ENCODE measurements at places on chromosomes 6 and 20.

GRCh38 chr20:63092660-63093215 is 86.0 kb upstream of the BHLHE23 start:
- DNase-seq = no peak

DNA sequence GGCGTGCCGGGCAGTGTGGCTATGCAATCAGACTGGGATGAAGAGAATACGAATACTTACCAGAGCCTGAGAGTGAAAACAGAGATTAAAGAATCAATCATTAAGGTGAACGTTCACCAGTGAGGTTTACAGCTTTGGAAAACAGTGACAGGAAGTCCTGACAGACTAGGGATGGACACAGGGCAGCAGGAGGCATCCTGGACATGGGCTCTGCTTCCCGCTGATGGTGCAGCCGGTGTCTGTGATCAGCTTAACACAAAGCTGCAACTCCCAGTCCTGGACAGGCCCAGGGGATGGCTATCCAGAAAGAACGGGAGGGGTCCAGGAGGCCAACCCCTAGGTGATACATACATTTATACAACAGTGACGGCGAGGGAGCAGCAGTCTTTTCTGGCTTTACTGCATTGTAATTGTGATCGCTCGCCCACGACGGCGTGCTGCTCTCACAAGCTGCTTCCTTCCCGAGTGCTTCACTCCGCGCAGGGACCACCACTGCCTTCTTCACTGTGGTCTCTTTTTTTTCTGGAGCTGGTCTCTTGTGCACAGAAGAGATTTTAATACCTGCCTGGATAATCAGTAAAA is 20.7 kb downstream of the DIDO1 start:
- DNase-seq = no peak

DNA sequence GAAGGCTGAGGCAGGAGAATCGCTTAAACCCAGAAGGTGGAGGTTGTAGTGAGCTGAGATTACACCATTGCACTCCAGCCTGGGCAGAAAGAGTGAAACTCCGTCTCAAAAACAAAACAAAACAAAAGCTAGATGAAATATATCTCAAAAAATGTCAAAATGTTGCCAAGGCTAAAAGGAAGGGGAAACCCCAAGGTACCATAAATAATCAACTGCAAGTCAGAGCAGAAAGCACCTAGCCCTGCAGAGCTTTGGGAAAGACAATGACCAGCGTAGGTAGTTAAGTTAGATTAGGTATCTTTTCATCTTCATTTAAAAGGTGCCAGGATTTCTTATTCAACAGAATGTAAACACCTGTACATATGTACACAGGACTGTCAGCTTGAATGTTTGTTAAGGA is 33.0 kb downstream of the AKIRIN2 start:
- no peak for DNase-seq

- DNase-seq = no peak
Measured at GRCh38 chr6:71342772-71343171, 54.2 kb downstream of the OGFRL1 start.

GRCh38 chr6:111477481-111477938 is 5.5 kb downstream of the REV3L start:
- no peak for DNase-seq

- DNase-seq = no peak
Measured at GRCh38 chr6:151230277-151230577, 9.5 kb upstream of the AKAP12 start.

GRCh38 chr20:57671662-57672061 is 38.2 kb downstream of the PMEPA1 start:
- DNase-seq = no peak

GRCh38 chr6:157098999-157099398 is 224.3 kb downstream of the TMEM242 start:
- no peak for DNase-seq

DNA sequence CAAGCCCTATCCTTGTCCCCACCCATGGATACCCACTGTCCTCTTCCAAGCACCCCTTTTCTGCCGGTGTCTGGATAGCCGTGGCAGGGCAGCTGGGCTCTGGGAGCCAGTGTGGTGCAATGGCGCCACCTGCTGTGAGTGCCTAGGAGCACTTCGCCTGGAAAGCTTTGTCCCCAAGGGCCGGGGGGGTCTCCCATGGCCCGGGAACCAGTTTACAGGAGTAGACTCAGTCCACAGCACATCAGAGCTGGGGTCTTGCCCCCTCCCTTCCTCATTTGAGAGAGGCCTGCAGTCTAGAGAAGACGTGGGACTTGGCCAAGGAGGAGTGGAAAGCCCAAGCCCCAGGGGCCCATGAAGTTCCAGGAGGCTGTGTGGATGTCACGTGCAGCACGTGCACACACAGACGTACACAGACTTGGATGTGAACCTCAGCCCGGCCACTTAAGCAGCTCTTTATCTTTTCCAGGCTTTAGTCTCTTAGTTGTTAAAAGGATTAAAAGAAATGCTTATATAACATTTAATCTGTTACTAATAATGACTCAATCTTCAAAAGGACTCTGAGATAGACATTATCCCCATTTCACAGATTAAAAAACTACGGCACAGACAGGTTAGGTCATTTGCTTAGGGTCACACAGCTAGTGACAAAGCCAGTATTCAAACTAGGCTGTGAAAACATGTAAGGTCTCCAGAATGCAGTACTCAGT is 40.9 kb upstream of the CDH22 start:
- DNase-seq = peak; percentile 36

DNA sequence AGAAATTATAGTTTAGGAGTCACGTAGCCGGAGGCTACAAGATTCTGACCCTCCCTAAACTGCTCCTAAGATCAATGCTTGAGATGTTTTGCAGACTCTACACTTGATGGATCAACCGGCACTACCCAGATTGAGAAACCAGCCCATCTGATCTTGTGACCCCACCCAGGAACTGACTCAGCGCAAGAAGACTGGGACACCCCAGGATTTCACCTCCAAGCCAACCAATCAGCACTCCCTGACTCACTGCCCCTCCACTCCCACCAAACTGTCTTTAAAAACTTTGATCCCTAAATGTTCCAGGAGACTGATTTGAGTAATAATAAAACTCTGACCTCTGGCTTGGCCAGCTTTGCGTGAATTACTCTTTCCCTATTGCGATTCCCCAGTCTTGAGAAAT is 99.8 kb downstream of the OPRM1 start:
- DNase-seq = no peak

GRCh38 chr6:136326038-136326553 is 36.5 kb upstream of the BCLAF1 start:
- DNase-seq = no peak

GRCh38 chr20:24765316-24766142 is 183.5 kb upstream of the CST7 start:
- no peak for DNase-seq

DNA sequence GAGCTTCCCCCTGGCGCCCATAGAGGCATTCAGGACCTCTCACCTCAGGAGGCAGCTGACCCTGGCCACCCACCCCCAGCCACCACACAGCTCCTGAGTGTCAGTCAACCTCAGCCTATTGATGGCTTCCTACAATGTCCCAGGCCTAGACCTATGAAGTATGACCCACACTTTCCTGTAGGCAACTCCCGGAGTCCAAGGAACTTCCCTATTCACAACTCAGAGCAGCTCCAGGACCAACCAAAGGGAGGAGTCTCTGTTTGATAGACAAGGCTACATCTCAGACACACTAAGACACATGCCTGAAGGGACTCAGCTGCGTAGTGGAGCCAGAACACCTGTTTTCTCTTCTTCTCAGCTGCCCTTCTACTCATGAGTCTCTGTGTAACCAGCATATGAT is 169.1 kb downstream of the MAFB start:
- DNase-seq = no peak

GRCh38 chr20:31632548-31633338 is 5.0 kb upstream of the COX4I2 start:
- no peak for DNase-seq

- no peak for DNase-seq
Measured at GRCh38 chr20:37288091-37288490, 1.4 kb upstream of the MANBAL start.

DNA sequence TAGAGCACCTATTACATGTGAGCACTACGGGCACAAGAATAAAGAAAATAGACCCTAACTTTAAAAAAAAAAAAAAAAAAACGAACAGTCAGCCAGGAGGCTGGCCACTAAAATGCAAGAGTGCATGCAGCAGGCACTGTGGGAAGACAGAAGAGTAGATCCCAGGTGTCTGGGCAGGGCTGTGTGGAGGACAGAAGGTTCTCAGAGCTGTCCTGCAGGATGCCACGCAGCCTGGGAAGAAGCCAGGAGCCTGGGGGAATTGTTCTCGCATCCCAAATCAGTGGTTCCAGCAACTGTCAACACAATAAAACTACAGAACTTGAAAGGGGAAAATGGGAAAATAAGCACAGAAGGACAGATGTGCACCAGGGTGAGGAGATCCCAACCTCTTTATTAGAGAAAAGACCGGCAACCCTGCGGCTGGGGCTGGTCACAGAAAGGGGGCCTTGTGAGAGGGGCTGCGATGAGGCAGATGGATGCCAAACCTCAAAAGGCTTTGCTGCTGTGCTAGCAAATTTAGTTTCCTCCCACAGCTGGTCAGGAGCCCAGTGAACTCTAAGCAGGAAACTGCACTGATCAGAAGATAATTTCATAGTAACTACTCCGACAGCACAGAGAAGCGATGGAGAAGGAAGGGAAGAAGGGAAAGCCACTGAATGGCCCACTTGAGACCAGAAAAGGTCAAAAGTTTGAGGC is 30.9 kb downstream of the MAP3K5 start:
- DNase-seq = peak; percentile 42

- DNase-seq = peak; percentile 87
Measured at GRCh38 chr6:33904050-33904746, 100.4 kb upstream of the MLN start.

Measured in CD4-positive, alpha-beta T cell treated with Interleukin-2 at 100 ng/mL for 4 hours (primary cell).